ENCODE measurements at places on chromosomes 2 and 18. TPM values are rescaled to one million over a fixed set of nuclear protein-coding genes. Genes with fewer than 3 reads are reported as not detected.

The TMEM131 gene
- 13.6 TPM for total RNA-seq

The SOX11 gene
- total RNA-seq: not detected

The SP100 gene
- 26.1 TPM for total RNA-seq

The EIF5B gene
- total RNA-seq: 58.1 TPM

The ALKAL2 gene
- not detected for total RNA-seq

The NT5DC4 gene
- not detected for total RNA-seq

The MARCO gene
- total RNA-seq: 0.08 TPM

The OSBPL6 gene
- 7.4 TPM for total RNA-seq

The MDH1B gene
- 1.9 TPM for total RNA-seq

The LIMS4 gene
- 0.57 TPM for total RNA-seq

The KANSL1L gene
- 0.62 TPM for total RNA-seq

The ITGB6 gene
- 0.58 TPM for total RNA-seq

The NEDD4L gene
- 32.3 TPM for total RNA-seq

The GALNT3 gene
- not detected for total RNA-seq

The ASB18 gene
- total RNA-seq: not detected

The GLI2 gene
- total RNA-seq: 16.6 TPM

The LIMS3 gene
- not detected for total RNA-seq

The PRLH gene
- total RNA-seq: not detected

The KRTCAP3 gene
- not detected for total RNA-seq

The SCN1A gene
- not detected for total RNA-seq

The ABHD1 gene
- total RNA-seq: 1.6 TPM

The CCDC141 gene
- total RNA-seq: not detected

The ZRANB3 gene
- total RNA-seq: 6.3 TPM

The RAX gene
- total RNA-seq: not detected

The TRABD2A gene
- total RNA-seq: 12.1 TPM

The TRIM54 gene
- 1.3 TPM for total RNA-seq

The ANO7 gene
- total RNA-seq: 1.9 TPM

The IGFBP2 gene
- total RNA-seq: 84.7 TPM

The SERPINB13 gene
- total RNA-seq: not detected

The PRR30 gene
- total RNA-seq: not detected

The MARCHF7 gene
- total RNA-seq: 58.8 TPM

The FSHR gene
- not detected for total RNA-seq

The EPAS1 gene
- 99.8 TPM for total RNA-seq

The HOXD13 gene
- total RNA-seq: 0.27 TPM

The IL37 gene
- not detected for total RNA-seq

The LHCGR gene
- not detected for total RNA-seq

The CKAP2L gene
- 15.9 TPM for total RNA-seq

The SATB2 gene
- total RNA-seq: 2.9 TPM

The PLEKHH2 gene
- 2.5 TPM for total RNA-seq

The ACKR3 gene
- 15.4 TPM for total RNA-seq

All from A549 treated with Mapracorat at 1 μM for 4 hours (cell line).